Karpas-422 (cell line): ENCODE measurements at places on chromosomes 12 and 14. TPM values are rescaled to one million over a fixed set of nuclear protein-coding genes. Genes with fewer than 3 reads are reported as not detected.

The EML1 gene
- total RNA-seq = not detected in 2 replicates

The CCDC177 gene
- total RNA-seq = not detected in 2 replicates

The PLEKHG7 gene
- not detected in 2 replicates for total RNA-seq

The FAM186B gene
- total RNA-seq = 1.1 TPM in 1 of 2 replicates, not detected in the other

The TEX22 gene
- 0.67 and 1.7 TPM in 2 replicates for total RNA-seq

The LUM gene
- total RNA-seq = not detected in 2 replicates

The NTS gene
- not detected in 2 replicates for total RNA-seq

- no peak overlapping the region for H3K4me3 ChIP-seq
- no peaks in the 10 kb centered on the region for H3K4me1 ChIP-seq
- H3K27ac ChIP-seq = no peak overlapping the region
- DNase-seq = no peak
- no peaks in the 10 kb centered on the region for H3K27me3 ChIP-seq
Observed at GRCh38 chr12:135138-135537, 68.6 kb downstream of the IQSEC3 start.

DNA sequence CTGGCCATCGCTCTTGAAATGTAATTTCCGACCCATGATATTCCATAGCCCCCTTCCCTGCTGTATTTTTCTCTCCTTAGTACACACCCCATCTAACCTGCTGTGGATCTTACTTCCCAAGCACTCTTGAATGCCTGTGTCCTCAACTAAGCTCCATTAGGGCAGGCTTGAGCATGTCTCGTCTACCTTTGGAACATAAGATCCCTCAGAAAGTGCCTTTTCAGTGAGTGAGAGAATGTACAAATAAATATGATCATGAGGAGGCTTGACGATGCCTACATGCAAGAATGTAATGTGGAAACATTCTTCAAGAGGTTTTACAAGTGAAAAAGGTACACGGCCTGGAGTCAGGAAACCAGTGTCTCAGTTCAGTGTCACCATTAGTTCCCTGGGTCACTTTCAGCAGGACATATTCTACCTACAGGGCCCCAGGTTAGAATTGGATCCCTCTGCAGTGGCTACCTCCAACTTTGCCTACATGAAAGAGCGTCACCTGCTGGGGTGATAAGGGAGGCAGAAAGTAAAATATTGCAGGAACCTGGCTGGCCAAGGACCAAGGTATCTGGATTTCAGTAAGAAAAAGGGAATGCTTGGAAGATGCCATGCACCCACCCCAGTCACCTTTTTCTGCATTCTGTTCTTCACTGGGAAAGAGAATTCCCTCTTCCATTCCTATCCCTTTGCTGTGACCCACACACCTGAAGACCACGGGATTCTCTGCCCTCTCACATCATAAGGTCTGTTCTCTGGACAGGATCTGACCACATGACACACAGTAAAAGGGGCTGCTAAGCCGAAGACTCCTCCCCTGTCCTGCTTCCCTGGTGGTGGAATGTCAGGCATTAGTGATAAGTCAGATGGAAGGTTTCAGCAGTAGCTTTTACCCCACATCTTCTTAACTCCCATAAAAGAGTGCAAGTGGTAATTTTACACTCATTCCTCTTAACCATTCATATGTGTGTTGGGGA, 24.6 kb upstream of the SERPINA1 start:
- no peaks in the 10 kb centered on the region for H3K27me3 ChIP-seq
- H3K4me3 ChIP-seq = no peak overlapping the region
- H3K4me1 ChIP-seq = no peaks in the 10 kb centered on the region

GRCh38 chr12:4956054-4956453, 46.3 kb downstream of the KCNA1 start:
- no peaks in the 10 kb centered on the region for H3K27me3 ChIP-seq
- H3K27ac ChIP-seq = no peak overlapping the region
- no peaks in the 10 kb centered on the region for H3K36me3 ChIP-seq
- no peak overlapping the region for H3K4me3 ChIP-seq
- peaks cover 2% of the 10 kb centered on the region; the same call in 1 of the 2 replicates for H3K4me1 ChIP-seq
- no peak for DNase-seq

DNA sequence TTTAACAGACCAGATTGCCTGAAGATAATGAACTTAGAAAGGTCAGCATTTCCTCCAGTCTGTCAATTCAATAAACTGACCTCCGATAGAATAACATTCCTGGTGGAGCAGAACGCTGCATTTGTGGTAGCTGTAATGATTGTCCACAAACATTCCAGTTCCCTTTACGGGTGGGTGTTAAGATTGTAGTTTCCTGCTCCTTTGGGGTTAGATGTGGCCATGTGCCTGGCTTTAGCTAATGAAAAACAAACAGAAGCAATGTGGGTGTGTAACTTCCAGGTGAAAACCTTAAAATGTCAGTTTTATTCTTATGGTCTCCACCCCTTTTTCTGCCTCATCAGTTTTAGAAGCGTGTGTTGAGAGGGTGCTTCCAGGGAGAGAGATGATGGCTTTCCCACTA, 217.3 kb upstream of the CRY1 start:
- H3K4me3 ChIP-seq = no peak overlapping the region
- H3K27ac ChIP-seq = no peak overlapping the region
- H3K27me3 ChIP-seq = peaks cover 4% of the 10 kb centered on the region; the same call in 1 of the 2 replicates
- DNase-seq = no peak

DNA sequence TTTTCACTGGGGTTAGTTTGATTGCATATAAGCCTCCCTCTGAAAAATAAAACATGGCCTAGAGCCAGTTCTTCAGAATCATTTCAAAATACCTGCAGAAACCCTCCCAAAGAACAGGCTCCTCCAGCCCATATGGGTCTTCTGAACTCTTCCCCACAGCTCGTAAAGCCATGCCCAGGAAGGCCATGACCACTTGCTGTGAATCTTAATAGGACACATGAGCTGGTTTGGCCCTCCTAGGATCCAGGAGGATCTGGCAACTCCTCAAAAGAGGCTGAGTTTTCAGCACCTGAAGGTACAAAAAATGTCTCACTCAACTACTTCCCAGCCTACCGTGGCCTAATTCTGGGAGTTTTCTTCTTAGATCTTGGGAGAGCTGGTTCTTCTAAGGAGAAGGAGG, 2.4 kb downstream of the MYBPC1 start:
- H3K4me1 ChIP-seq = no peaks in the 10 kb centered on the region
- no peak for DNase-seq
- H3K27ac ChIP-seq = no peak overlapping the region
- H3K27me3 ChIP-seq = no peaks in the 10 kb centered on the region
- H3K36me3 ChIP-seq = no peaks in the 10 kb centered on the region

DNA sequence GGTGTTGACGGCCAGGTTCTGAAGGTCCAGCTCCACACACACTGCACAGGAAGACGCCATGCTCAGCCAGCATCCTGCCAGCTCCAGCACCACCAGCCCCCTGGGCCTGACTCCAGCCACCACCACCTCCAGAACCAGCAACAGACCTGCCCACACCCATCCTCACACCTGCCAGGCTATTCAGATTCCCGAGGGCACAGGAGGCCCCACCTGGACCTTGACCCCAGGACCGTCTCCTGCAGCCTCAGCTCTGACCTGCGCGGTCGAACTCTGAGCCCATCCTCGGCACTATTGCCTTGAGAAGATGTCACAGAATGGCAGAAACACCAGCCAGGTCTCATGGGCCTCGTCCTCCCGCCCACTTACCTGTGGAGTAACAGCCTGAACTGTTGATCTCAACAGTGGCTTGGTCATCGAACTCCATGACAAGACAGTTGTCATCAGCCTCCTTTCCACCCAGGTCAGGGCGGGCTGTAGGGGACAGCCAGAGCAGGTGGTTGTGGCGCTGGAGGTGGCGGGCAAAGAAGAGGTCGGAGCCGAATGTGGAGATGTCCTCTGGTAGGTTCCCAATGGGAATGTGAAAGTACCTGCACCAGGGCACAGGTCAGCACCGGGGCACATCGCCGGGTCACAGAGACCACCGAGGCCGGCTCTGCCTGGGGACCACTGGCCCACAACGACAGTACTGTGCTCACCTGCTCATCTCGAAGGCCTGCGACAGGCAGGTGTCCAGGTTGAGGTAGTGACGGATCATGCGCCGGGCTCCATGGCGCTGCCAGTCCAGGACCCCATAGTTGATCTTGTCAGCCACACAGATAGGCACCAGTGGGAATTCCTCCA, 23.5 kb downstream of the P2RX2 start:
- peaks cover 16% of the 10 kb centered on the region for H3K36me3 ChIP-seq
- DNase-seq = no peak
- no peaks in the 10 kb centered on the region for H3K4me1 ChIP-seq
- H3K27ac ChIP-seq = no peak overlapping the region
- H3K4me3 ChIP-seq = no peak overlapping the region
- H3K27me3 ChIP-seq = no peaks in the 10 kb centered on the region

- peak overlapping the region; percentile 68 for H3K27ac ChIP-seq
- H3K27me3 ChIP-seq = no peaks in the 10 kb centered on the region
Observed at GRCh38 chr12:55816881-55817344, 611 bp downstream of the SARNP start.

DNA sequence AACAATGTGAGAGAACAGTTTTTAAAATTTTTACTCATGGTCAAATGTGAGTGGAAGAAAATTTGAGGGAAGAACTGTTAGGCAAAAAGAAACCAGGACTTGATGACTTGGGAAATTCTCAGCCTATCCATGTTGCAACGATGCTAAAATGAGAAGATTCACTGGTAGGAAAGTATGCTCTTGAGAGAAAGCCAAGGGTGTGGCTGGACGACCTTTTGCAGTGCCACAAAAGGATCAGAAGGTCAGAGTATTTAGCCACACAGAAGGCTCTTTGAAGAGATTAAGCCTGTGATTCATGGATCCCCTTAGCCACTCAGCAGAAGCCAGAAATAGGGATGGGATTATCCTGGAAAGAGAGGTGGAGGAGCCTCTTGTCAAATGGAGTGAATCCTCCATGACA, 336.8 kb downstream of the LRIG3 start:
- H3K27ac ChIP-seq = no peak overlapping the region
- H3K27me3 ChIP-seq = no peaks in the 10 kb centered on the region
- H3K36me3 ChIP-seq = no peaks in the 10 kb centered on the region
- peaks cover 6% of the 10 kb centered on the region for H3K4me1 ChIP-seq
- DNase-seq = no peak

DNA sequence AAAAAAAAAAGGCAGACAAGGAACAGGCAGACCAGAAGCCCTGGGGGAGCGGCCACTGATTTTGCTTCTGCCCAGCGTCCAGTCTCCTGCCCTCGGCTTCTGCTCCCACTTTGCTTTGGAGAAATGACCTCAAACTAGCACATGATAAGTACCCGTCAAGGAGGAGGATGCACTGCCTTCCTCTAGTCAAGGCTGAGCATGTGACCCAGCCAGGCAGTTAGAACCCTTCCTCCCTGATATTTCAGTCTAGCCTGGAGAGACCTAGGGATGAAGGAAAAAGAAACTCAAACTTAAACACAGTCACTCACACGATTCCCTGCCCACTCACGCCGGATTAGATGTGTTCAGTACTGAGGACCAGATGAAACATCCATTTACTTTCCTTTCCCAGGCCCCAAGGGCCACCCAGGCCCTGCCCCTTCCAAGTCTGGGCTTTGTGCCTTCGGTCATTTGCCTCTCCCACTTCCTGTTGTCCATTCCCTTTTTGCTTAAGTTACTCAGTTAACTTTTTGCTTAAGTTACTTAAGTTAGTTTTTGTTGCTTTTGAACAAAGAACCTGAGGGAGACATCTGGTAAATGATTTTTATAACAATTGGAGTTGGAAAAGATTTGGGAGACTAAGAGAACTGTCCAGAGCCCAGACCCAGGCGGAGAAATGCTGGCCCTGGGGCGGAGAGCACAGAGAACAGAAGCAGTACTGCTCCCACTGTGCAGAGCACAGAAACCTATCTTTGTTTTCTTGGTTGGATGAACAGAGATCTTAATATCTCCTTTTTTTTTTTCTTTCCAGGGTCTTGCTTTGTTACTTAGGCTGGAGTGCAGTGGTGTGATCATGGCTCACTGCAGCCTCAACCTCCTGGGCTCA, 23.0 kb upstream of the TTC7B start:
- DNase-seq = no peak
- H3K27ac ChIP-seq = no peak overlapping the region
- H3K4me3 ChIP-seq = no peak overlapping the region
- no peaks in the 10 kb centered on the region for H3K36me3 ChIP-seq

DNA sequence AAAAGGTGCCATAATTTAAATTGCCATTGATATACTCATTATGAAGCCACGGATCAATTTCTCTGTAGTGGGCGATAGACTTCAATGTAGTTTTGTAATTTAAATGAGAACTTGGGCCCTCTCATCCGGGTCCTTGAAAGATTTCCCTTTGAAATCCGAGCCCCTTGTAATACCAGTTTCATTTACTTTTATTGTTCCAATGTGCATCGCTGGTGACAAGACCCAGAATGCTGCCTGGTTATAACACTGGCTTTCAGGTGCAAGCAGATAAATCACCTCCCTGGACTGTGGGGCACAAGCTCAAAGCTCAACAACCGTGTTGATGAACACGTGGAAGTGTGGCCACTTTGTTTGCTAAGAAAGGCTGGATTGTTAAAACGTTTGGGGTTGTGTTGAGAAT, 68.9 kb upstream of the FZD10 start:
- no peaks in the 10 kb centered on the region for H3K36me3 ChIP-seq
- H3K27ac ChIP-seq = no peak overlapping the region
- no peak overlapping the region for H3K4me3 ChIP-seq
- no peaks in the 10 kb centered on the region for H3K27me3 ChIP-seq
- DNase-seq = no peak
- no peaks in the 10 kb centered on the region for H3K4me1 ChIP-seq

GRCh38 chr14:68824517-68825347, 31.9 kb upstream of the ZFP36L1 start:
- H3K4me1 ChIP-seq = peaks cover 31% of the 10 kb centered on the region
- H3K27ac ChIP-seq = no peak overlapping the region
- no peaks in the 10 kb centered on the region for H3K27me3 ChIP-seq

GRCh38 chr12:129401572-129401971, 502.3 kb downstream of the TMEM132D start:
- H3K4me3 ChIP-seq = no peak overlapping the region
- H3K27ac ChIP-seq = no peak overlapping the region
- no peak for DNase-seq
- no peaks in the 10 kb centered on the region for H3K4me1 ChIP-seq
- no peaks in the 10 kb centered on the region for H3K36me3 ChIP-seq
